Hematopoietic multipotent progenitor cell treated with erythropoietin and hydrocortisone succinate and interleukin-3 and kit ligand, for 4 days (in vitro differentiated cells): ENCODE measurements at places on chromosomes 13 and 19.

DNA sequence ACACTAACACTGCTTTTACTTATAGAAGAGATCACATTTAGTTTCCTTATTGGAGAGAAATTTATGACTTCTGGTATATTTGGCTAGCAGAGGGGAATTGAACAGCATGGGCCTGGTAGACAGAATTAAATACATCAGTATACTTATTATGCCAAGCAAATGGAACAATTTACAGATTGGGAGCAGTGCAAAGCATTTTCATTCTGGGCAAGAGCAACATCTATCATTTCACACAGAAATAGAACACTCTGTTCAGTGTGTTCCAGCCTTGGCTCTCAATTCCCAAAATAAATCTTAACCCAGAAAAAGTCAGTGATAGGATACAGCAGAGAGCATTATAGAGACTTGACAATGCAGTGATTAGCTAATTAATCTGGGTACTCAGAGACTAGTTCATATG is 604.0 kb upstream of the SLITRK6 start:
- no peak for DNase-seq

GRCh38 chr19:3954107-3954506 is 16.8 kb downstream of the DAPK3 start:
- DNase-seq, result no peak

DNA sequence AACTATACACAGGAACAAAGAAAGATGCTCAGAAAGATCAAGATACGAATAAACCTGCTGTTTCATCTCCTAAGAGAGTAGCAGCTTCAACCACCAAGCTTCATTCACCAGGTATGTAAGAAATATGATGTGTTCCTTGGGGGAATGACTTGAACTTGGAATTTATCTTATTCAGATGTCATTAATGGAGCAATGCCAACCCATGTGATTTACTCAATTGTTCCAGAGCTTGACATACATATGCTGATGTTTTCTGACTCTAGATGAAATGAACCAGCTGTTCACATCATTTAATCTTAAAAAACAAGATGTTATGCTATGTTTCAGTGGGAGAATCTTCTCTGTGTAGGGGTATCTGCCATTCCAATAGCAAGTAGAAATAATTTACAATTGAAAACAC is 270.9 kb downstream of the SLC7A1 start:
- DNase-seq, result no peak

DNA sequence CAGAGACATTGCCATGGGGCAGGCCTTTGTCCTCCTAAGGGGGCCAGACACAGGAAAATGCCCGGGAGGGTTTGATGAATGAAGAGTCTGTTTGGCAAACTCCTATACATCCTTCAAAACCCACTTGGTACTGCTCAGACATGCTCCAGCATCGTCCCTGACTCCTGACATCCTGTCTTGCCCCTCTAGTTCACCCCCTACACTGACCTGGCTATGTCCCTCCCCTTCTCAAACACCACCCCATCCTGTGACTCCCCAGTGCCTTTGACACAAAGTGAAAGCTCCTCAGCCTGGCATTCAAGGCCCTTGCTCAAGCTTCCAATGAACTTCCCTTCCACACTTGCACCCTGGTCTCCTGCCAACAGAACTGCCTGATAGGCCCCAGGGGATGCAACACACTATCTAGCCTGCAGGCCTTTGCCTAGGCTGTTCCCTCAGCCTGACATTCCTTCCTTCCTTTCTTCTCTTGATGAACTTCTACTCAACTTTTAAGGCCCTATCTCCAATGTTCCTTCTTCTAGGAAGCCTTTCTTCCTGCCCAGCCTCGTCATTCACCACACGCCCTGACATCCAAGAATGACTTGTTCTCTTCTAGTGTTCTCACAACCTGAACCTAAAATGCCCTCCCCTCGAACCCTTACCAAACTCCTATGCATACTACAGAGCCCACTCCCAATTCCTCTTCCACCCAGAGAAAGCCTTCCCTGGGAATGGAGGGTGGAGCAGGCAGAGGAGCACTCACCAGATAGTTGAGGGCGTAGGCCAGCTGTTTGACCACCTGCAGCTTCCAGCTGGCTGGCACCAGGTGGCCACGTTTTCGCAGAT is 12.4 kb downstream of the JAK3 start:
- no peak for DNase-seq

- no peak for DNase-seq
Observed at GRCh38 chr13:106373304-106373988, 162.0 kb downstream of the EFNB2 start.
